Ureter (tissue), 1 donor: ENCODE measurements at places on chromosomes 6 and 20.

- DNase-seq, result no peak
Observed at GRCh38 chr6:70684794-70685493, 17.3 kb downstream of the SMAP1 start.

DNA sequence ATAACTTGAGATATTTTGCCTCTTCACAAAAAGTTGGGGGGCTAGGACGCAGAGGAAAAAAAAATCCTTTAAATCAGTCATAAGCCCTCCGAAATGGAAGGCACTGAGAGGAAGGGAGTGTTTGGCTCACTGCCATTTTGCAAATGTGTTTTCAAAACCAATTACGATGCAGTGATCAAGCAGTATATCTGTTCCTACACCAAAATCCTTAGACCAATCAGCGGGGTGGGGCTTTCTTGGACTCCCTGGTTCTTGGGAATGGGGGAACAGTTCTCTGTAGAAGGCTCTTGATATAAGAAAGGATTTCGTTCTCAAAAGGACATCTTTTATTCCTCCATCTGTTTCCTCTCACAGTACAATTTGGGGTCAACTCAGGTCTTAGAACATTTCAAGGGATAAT is 478.6 kb upstream of the JARID2 start:
- no peak for DNase-seq

DNA sequence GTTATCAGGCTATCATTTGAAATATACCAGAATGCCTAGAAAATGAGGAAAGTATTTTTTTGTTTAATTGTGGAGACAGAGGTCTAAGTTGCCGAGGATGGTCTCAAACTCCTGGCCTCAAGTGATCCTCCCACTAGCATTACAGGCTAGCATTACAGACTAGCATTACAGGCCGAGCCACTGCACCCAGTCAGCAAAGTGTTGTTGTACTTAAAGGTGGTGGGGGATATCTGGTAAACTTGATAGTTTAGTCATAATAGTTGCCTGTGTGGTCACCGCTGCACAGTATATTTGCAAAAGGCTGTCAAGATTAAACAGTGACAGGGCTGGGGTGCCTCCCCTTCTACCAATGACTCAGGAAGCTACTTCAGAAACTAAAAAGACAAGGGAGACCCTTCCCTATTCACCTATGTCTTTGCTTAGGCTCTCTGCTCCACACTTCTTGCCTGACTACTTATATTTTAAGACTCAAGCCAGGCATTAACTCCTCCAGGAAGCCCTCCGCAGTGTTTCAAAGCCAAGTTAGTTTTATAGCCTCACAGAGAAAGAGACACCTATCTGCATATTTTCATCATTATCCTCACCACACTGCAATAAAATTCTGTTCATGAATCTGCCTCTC is 3.1 kb upstream of the AKIRIN2 start:
- no peak for DNase-seq

- DNase-seq, result no peak
Observed at GRCh38 chr6:33315793-33316602, 1.5 kb downstream of the ZBTB22 start.

DNA sequence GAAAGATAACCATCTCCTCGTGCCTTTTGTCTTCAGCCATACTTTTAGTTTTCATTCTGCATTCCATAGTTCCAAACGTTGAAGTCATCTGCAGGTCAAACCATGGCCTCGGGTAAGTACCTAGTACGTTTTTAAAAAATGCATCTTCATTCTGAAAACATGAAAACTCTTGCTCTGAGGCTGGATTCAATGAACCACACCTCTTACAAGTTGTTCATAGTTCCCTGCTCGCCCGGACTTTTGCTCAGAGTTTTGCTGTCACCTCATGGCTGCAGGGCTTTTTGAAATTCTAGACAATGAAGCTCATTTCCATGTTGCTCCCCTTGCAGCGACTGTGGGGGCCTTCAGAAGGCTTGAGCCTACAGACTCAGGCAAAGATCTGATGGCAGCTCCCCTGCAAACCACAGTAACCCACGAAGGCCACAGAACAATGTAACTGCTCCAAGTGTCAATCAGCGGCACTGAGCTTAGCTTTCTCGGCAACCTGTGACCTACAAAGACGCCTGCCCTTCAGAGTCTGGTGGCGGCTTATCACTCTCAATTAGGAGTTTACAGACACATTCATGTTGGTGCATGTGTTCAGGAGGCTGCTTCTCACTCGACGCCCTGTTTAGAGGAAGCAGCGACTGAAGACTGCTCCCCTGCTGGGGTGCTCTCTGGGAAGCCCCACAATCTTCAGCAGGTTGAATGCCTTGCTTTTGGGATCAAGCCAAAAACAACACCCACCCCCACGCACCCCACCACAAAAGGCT is 61.2 kb downstream of the FOXC1 start:
- no peak for DNase-seq

DNA sequence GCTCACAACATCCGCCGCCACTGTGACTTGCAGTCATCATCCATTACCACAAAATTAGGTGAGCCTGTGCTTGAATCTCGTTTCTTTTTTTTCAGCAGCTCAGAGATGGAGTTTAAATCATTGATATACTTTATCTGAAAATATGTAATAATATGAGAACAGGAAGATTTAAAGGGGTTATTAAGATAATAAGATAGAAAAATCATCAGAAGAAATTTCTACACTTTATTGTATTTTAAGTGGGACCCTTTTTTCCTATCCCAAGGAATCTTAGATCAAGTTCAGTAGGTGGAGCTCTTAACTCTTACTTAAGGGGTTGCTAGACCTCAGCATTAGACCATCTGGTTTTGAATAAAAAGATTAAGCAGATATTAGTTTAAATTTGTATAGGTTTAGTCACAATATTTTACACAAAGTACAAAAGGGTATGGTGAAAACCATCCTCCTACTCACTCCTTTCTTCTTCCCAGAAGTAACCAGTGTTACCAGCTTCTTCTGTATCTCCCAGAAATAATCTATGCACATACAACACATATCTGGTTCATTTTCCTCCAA is 9.4 kb upstream of the NCOA7 start:
- no peak for DNase-seq

DNA sequence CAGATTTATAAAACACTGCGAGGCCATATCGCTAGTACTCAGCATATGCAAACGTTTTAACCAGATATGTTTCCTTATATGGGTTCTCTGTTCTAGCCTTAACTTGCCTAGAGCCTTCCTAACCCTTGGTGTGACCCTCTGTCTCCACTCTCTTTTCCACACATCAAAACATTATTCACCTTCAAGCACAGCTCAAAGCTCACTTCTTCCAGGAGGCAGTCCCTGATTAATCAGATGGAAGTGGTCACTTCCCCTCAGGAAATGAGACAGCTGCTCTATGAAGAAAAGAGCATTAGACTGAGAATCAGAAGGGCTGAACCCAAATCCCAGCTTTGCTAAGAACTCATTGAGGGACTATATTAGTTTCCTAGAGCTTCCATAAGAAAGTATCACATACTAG is 39.8 kb upstream of the SLC17A4 start:
- no peak for DNase-seq

DNA sequence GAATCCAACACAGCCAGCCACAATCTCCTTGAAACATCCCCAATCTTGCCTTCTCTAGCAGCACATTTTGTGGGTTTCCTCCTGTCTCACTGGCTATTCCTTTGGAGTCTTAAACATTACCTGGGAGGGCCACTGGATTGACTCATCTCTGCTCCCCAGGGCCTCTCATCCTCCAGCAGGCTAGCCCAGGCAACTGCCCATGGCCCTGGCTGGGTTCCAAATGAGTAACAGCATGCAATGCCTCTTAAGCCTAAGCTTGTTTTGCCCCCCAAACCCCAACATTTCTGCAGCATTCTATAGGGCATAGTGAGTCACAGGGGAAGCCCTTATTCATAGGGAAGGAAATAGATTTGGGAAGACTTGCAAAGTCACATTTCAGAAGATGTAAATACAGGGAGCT is 204.9 kb downstream of the FOXA2 start:
- no peak for DNase-seq

- no peak for DNase-seq
Observed at GRCh38 chr6:158408552-158409130, 96.4 kb downstream of the TULP4 start.

GRCh38 chr6:5681480-5681879 is 325.2 kb downstream of the NRN1 start:
- DNase-seq, result no peak

GRCh38 chr6:105056646-105057045 is 99.7 kb downstream of the LIN28B start:
- DNase-seq, result no peak

DNA sequence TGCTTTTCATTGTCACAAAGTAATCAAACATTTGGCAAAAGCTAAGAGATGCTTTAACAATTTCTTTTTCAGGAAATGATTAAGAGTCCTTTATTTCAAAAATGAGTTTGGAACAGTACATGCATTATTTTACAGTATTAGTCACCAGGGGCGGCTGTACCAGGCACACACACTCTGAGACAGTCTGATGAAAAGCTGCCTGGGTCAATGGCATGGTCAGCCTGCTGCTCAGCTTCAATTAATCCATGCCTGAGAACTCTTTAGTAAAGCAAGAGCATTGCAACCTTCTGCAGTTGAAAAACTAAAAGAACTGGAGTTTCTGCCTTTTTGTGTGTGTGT is 105.5 kb downstream of the TULP4 start:
- DNase-seq, result no peak

GRCh38 chr6:140480852-140481251 is 1106.4 kb upstream of the CITED2 start:
- DNase-seq, result no peak

- DNase-seq, result no peak
Observed at GRCh38 chr20:54212226-54212625, 4.3 kb downstream of the PFDN4 start.

DNA sequence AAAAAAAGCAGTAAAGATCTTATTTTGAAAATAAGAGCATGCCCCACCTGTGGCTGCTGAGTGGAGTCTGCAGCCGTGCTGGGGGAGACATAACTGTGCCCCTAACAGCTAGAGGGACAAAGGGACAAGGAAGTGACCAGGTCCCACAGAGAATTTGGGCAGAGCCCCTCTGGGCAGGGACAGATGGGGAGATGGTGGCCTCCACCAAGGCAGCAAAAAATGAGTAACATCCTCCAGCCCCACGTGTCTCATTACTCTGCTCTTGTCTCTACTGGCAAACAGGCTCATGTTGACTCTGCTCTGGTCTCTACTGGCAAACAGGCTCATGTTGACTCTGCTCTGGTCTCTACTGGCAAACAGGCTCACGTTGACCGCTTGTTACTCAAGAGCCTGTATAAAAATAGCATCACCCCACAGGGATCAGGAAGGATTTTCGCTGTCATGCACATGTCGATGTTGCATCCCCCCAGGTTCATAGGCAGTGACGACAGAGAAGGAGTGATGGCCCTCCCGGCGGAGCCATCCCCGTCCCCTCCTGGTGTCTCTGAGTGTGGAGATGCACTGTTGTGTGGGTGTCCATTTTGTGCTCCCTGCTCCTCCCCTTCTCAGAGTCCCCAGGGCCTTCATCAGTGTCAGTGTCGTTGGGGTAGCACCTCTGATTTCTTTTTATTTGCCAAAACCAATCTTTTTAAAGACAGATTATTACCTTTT is 17.3 kb upstream of the PCMTD2 start:
- DNase-seq, result no peak

GRCh38 chr6:82954356-82954755 is 111.3 kb downstream of the UBE3D start:
- DNase-seq, result no peak

DNA sequence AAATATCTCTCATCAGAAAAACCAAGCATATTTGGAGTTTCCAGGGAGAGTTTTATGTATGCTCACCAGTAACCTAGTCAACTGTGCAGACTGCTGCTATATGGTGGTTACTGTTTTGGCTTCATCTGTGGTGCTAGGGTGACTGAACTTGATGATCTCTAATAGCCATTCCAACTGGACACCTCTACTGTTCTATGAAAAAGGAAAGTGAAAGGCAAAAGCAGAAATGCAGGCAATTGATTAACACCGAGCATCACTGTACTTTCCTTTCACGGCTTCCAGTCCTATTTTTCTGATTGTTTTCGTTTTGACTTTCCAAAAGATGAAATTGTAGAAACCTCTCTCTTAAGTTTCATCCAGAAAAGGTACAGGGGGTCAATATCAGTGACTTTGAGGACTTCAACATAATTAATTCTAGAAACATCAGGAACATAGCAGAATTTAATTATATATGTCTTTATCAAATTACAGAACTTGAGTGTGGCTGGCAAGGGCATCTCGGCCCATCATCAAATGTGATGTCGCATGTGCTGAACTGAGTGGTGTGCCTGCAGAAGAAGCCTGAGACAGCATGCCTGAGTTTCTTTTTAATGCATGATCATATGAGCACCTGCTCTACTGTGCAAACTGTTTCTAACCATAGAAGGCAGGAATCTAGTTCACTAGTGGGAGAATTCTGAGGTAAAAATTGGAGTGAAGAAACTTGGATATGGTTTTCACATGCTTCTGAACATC is 464.3 kb upstream of the FLRT3 start:
- no peak for DNase-seq

- no peak for DNase-seq
Observed at GRCh38 chr6:1624851-1625781, 15.4 kb downstream of the FOXC1 start.
